ENCODE measurements at places on chromosomes 12 and 14.

DNA sequence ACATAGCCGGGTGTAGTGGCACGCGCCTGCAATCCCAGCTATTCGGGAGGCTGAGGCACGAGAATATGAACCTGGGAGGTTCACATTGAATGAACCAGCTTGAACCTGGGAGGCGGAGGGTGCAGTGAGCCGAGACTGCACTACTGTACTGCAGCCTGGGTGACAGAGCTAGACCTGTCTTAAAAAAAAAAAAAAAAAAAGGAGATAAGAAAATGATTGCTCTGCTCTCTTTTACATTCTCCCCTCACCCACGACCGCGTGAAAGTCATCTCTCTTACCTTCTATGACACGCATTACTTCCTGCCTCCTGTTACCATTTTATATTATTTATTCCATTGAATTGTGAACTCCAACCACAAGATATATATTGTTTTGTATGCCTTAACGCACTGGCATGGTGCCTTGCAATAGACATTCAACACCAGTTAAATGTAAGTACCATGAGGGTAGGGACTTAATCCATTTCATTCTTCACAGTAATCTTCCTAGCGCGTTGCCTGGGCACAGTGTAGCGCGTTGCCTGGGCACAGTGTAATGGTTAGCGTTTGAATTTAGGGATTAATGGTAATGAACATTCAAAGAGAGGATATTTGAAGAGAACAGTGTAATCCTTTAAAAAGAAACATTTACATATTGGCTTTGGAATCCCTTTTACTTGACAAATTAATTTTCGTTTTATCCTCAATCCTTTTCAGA lies 2.7 kb downstream of the RAP1B start:
- DNase-seq, result no peak

DNA sequence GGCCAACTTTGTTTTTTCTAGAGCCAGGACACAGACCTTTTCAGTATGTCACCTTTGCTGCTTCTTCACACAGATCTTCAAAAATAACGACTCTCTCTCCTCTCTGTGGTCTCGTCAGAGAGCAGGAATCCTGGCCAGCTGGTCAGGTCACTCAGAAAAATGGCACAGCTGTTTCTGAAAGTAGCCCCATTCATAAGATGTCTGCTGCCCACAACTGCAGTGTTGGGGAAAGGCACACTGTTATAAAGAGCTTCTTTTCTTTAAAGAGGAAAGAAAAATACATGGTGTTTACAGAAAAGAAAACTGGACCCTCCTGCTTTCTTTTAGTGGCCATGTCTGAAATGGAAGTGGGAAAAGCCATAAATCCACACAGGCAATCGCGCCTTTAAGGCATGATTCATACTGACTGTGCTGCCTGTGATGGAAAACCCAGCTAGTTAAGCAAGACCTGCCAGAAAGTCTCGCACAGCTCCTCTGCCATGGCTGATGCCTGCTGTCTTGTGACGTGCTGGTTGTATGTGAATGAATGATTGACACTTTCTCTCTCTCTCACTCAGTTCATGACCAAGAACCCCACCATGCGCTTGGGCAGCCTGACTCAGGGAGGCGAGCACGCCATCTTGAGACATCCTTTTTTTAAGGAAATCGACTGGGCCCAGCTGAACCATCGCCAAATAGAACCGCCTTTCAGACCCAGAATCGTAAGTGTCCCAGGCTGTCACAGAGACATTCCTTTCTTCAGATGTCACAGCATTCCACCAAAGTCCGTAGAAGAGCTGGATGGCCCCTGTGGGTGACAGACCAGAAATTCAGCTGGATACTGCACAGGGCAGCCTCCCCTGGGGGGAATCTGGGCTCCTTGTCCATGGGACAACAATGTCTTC lies 147.9 kb upstream of the HIF1A start:
- no peak for DNase-seq

DNA sequence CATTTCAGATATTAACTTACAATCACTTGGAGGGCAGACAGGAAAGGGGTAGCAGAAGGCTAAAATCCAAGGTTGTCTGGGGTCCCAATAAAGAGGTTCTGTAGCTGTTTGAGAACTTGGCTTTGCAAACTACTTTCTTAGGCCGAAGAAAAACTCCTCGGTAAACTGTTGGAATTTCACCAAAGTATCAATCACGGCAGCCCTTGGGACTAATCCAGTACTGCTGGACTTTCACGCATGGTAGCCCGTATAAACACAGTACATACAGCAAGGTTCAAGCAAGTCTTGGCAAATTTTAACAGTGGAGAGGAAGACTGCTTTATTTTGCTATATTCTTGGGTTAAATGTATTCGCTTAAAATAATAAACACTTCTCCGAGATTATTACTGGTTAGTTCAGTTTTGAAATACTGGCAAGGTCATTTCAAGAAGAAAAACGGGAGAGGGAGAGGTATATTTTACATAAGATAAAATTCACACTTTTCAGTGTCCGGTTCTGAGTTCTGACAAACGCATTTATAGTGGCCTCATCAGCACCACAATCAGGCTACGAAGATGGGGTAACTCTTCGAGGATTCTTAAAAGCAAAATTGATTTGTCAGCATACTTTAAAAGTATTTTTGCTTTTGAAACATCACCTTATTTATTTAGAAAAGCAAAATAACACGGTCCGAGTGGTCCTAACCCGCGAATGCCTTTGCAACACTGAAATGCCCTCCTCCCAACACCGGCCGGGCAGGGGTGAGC lies 1.3 kb downstream of the SETD3 start:
- no peak for DNase-seq

DNA sequence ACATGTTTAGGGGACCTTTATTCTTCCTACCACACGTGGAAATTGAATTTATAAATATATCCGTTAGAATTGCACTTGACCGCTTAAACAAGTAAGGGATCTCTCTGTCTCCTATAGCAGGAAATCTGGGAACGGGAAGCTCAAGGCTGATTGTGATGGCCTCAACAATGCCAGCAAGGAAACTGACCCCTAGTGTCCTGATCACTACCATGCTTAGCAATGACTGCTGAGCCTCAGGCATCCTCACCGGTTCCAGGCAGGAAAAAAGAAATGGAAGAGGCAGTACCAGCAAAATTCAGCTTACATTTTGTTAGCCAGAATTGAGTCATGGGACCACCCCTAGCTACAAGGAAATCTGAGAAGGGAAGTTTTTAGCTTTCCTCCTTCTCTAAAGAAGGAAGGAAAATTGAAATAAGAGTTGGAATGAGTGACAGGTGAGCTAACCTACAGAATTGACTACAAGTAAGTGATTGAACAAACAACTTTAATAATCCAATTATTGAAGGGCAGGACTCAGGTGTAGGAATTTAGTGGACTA lies 43.9 kb upstream of the AMN1 start:
- DNase-seq, result no peak

DNA sequence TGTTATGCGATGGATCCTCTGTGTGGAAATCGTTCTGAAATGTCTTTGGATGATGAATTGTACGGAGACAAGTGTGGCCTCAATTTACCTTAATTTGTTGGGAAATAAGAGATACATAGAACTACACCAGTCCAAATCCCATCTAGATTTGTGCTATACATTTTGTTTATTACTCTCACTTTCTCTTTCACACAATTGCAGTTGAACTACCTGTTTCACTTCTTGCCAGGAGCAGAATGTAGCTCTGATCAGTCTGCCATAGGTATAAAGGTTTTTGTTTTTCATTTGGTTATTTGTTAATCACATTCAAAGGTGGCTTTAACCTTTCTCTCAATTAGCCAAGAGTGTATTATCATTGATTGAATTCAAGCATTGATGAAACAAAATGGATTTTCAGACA lies 268.2 kb downstream of the SNAPC1 start:
- DNase-seq, result no peak

Measured in osteocyte (in vitro differentiated cells).